ENCODE measurements at places on chromosomes 16 and 17. TPM values are rescaled to one million over a fixed set of nuclear protein-coding genes. Genes with fewer than 3 reads are reported as not detected.

Gene C17orf78
- total RNA-seq: not detected

Gene WNT3
- total RNA-seq: 0.08 TPM

Gene SLC47A1
- not detected for total RNA-seq

Gene ANKFN1
- not detected for total RNA-seq

Gene HIC1
- 0.31 TPM for total RNA-seq

DNA sequence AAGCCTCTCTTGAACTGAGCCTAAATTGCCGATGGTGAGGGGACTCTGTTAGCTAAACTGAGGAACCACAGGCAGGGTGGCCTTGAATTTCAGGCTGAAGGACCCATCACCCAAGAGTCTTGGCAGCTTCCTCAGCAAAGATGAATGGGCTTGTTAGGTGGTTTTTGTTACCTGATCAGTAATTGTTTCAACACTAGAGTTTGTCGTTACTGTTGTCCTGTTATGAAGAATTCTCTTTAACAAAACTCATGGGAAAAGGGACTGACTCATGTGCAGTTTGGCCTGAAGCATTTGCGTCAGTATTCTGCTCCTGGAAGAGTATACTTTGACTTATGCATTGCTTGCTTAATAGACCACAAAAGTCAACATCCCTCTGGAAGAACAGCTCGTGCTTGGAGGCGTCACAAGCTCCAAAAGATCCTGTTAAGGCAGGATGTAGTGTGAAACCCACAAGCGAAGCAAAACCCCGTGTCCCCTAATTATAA is 206.0 kb downstream of the IRX3 start:
- DNase-seq: no peak

- DNase-seq: no peak
Measured at GRCh38 chr17:57478478-57479250, 222.3 kb downstream of the MSI2 start.

Gene WNK4
- 8.6 TPM for total RNA-seq

DNA sequence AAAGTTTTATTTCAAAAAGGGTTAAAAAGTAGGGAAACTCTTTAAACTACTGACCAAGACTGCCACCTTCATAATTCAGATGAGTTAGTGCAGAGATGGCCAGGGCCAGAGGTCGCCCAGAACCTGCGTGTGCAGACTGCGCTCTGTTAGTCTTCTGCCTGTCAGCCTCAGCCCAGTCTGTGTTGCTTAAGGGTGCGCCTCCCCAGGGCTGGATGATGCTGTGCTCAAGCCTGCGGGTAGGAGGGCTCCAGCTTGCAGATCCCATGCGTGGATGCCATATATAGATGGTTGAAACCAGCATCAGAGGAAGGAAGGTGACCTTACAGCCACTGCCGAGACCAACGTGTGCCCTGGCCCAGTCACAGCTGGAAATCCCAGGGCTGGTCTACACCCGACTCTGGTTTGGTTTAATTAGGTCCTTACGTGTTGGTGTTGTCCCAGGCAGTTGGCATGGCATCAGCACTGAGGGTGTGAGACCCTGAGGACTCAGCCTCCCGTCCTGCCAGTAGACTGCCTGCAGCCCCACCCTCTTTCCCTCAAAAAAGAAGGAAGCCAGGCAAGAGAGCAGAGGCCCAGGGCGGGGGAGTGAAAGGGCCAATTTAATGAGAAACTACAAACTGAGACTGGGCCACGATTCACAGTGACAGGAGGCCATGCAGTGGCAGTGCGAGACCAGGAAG is 27.7 kb downstream of the CDIP1 start:
- DNase-seq: no peak

GRCh38 chr17:59371416-59372100 is 40.1 kb downstream of the YPEL2 start:
- DNase-seq: no peak

GRCh38 chr16:85798283-85798776 is 1.0 kb downstream of the EMC8 start:
- peak; percentile 19 for DNase-seq

Gene CARD14
- total RNA-seq: 9.4 TPM

GRCh38 chr17:17420082-17420481 is 56.7 kb upstream of the MED9 start:
- no peak for DNase-seq

- no peak for DNase-seq
Measured at GRCh38 chr17:28849281-28849680, 5.5 kb upstream of the ERAL1 start.

Gene KRT35
- total RNA-seq: not detected

Gene GPRC5C
- 149 TPM for total RNA-seq

DNA sequence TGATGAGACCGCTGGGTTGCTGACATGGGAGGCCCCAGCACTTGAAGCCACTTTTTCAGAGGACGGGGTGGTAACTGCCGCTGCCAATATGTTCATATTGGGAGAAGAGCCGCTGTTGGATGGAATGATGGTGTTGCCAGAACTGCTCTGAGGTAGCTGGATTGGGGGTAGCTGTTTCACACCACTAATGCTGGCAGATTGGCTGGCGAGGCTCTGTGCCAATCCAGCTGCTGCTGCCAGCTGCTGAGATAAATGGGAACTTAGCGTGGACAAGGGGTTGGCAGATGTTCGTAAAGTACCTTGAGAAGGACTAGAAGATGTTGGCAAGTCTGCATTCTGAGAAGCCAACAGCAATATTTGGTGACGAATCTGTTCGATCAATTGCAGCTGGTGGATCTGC is 10.0 kb downstream of the SALL1 start:
- no peak for DNase-seq

- no peak for DNase-seq
Measured at GRCh38 chr17:18121144-18121910, 12.8 kb downstream of the MYO15A start.

- no peak for DNase-seq
Measured at GRCh38 chr17:49333804-49334203, 28.2 kb downstream of the ZNF652 start.

GRCh38 chr17:78675316-78675616 is 98.1 kb upstream of the DNAH17 start:
- no peak for DNase-seq

DNA sequence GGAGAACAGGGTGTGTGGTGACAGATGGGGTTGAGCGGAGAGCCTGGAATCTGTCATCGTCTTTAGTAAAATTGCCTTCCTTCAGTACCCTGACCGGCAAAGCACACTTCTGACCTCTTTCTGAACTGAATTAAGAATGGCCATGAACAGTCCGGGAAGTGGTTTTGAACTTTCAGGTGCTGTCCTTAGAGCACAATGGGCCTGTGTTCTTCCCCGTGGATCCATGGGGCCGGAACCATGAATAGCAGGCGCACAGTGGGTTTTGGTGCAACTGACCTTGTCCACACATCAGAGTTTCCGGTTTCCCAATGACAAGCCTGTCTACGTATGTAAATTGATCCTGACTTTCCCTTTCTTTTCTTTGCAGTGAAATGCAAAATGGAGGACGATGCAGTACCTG is 28.5 kb downstream of the GPRC5B start:
- no peak for DNase-seq

Gene ALDH3A1
- total RNA-seq: 20.0 TPM

- DNase-seq: no peak
Measured at GRCh38 chr16:84604477-84605013, 13.3 kb downstream of the COTL1 start.

- DNase-seq: no peak
Measured at GRCh38 chr16:27311448-27311830, 2.3 kb upstream of the IL4R start.

GRCh38 chr16:68274441-68274840 is 10.1 kb downstream of the SLC7A6 start:
- DNase-seq: no peak

Gene PDILT
- total RNA-seq: not detected
